Astrocyte of the hippocampus (primary cell): ENCODE measurements at places on chromosomes 4 and X.

- DNase-seq: no peak
Measured at GRCh38 chr4:81714291-81714690, 242.6 kb upstream of the RASGEF1B start.

GRCh38 chrX:23784470-23785331 is 1.7 kb downstream of the SAT1 start:
- peak; percentile 47 for DNase-seq

DNA sequence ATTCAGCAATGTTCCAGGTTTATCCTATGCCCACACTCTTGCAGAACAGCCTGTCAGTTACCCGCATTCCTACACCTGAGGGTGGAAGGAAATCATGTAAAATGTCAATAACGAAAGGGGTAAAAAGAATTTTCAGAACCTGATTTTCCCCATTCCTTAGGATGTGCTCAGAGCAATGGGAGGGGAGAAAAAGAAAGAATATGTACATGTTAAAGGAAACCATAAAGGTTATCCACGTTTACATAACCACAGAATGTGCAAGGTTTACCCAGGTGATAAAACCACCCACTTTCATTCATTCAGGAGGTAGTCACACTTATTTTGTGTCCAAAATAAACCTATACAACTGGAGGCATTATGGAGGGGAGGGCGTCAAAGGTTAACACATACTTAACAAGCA is 335.5 kb downstream of the ZNF674 start:
- DNase-seq: no peak

DNA sequence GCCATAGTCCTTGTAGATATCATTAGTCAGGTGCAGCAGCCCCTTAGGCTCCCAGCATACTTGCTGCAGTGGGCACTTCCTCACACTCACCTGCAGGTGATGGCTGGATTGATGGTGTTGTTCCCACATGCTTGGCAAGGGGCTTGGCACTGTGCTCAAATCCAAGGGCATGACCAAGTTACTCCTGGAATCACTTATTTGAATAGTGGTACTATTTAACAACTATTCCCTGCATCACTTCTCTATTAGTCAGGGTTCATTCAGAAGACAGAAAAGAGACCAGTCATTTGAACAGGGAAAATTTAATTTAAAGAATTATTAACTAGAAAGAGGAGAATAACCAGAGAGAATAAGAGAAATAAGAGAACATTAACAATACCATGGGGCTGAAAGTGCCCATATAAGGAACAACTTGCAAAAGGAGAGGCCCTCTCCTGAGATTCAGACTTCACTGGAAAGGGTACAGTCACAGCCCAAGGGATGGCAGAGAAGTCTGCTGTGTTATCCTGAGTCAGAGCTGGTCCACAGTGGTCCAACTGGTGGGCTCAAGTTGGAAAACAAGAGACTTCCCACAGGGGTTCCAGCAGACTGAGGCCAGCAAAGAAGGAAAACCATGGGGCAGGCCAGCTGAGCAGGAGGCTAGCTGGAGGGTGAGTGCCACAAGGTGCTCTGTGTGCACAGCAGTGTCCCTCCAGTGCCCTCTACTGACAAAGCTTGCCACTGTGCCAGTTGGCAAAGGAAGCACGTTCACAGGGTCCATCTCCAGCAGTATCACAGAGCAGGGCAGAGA is 9.8 kb downstream of the SPP1 start:
- peak; percentile 70 for DNase-seq

GRCh38 chrX:74448669-74449068 is 27.4 kb downstream of the SLC16A2 start:
- no peak for DNase-seq

DNA sequence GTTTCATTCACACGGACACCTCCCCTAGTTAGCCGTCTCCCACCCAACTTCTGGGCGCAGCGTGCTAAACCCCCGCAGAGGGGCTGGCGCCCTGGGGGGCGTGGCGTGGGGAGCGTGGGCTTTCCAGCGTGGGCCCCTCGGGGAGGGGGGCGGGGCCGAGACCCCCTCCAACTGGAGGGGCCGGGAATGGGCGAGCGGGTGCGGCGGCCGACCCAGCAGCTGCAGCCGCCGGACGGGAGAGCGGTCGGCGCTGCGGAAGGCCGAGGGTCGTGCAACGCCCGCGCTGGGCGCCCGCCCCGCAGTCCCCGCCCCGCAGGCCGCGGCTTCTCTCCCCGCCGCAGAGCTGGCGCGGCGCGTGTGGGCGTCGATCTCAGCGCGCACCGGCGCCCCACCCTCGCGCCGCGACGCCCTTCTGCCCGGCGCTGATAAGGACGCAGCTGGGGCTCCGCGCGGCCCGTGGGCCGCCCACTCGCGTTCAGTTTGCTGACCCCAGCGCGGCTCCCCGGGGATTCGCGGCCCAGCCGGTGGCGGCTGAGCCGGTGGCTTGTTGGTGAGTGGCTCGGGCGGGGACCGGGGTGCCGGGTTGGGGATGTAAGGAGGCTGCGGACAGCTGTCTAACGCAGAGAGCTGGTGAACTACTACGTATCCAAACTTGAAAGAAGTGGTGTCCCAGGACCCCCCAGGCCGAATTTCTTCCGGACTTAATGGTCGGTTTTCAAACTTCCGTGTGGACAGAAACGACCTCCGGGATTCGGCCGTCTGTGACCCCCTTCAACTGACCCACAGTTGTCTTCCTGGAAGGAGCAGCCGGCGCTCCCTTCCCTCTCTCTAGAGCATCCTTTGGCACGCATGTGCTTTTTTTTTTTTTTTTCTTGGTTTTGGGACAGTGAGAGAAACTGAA is 1.5 kb downstream of the FHDC1 start:
- DNase-seq: peak; percentile 69

GRCh38 chrX:131779741-131780140 is 235.9 kb downstream of the OR13H1 start:
- DNase-seq: no peak

GRCh38 chrX:54808605-54809483 is 1.3 kb downstream of the MAGED2 start:
- peak; percentile 97 for DNase-seq

GRCh38 chr4:33226133-33226532 is 2506.0 kb downstream of the PCDH7 start:
- no peak for DNase-seq

GRCh38 chrX:49071877-49072711 is 1.7 kb downstream of the PRAF2 start:
- DNase-seq: peak; percentile 86

DNA sequence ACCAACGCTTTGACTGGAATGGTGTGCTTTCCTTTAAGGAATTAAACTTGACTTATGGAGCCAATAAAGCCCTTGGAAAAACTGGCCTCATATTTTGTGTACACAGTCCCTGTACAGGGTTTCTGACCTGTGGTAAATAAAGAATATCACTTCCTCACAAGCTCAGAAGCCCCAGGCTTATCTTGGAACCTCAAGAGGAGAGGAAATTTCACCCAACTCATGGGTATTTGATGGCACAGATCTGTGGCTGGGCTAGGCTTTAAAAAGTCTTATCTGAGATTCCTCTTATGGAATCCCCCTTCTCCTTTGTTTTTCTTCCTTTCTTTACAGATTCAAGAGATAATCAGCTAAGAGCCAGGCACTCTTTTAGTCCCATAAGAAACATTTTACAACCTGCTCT is 89.3 kb upstream of the USP38 start:
- no peak for DNase-seq

- no peak for DNase-seq
Measured at GRCh38 chr4:48493452-48494100, 3.5 kb downstream of the ZAR1 start.

DNA sequence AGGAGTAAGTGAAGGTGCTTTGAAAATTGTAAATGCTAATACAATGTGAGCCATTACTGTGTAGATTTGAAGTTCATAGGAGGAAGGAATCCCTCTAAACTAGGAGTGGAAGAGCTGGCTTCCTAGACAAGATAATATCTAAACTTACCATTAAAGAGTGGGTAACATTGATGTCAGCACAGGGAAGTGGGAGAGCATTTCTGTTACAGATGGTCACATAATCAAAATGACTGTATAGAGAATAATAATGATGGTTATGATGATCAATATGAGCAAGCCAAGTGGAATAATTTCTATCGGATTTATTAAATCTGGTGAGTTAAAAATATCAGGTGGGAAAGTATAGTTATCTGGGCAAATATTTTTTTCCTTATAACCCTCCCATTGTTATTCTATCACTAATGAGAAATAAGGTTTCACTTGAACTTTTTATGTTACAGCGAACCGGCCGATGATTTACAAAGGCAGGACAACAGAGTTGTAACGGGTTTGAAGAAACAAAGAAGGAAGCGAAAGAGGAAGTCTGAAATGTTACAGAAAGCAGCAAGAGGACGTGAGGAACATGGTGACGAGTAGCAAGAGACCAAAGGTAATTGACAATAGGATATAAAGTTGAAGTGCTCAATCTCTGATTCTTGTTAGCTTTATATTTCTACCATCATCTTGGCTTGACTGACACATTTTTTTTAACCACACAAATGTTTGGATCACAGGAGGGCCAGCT is 43.5 kb downstream of the FMR1NB start:
- DNase-seq: no peak

- DNase-seq: peak; percentile 32
Measured at GRCh38 chr4:7068883-7069282, 1.0 kb upstream of the GRPEL1 start.
